ENCODE measurements at places on chromosomes 5 and 9.
A peak's percentile ranks its signal among the peaks of the same experiment; 100 is the strongest.

DNA sequence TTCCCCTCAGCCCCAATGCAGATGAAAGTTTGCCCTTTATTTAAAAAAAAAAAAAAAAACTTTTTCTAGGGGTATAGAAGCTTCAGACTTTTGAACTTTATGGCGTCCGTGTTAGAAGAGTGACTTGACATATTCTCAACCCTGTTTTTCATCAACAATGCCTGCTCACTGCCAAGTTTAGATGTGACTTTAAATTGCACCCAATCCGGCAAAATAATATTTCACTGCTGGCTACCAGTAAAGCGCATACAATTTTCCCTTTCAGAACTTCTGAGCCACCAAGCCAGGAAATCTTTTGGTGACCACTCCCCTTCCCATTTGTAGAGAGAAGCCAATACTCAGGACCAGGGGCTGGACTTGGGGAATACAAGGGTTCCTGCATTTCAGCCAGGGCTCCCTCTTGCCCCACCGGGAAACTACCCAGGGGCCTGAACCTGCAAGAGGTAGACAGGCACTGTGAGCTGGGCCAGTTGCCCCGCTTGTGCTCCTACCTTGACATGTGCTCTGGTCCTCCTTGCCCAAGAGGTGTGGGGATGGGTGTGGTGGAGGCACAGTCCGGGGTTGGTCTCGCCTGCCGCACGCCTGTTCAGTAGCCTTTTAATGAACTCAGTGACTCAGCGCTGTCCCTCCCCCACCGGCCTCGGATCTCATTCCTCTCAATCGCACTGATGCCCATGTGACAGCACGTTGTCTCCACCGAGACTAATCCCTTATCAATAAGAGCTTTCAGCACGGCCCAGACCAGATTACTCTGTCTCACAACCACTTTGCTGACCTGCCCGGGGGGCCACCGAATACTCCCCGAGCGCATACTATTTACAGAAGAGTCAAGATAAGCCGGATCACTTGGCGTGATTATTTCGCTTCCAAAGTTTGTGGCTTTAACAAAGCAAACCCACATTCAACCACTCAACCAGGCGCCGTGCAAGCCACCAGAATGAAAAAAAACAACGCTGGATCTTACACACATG lies 226.4 kb downstream of the DCP2 start:
- no peak for DNase-seq

DNA sequence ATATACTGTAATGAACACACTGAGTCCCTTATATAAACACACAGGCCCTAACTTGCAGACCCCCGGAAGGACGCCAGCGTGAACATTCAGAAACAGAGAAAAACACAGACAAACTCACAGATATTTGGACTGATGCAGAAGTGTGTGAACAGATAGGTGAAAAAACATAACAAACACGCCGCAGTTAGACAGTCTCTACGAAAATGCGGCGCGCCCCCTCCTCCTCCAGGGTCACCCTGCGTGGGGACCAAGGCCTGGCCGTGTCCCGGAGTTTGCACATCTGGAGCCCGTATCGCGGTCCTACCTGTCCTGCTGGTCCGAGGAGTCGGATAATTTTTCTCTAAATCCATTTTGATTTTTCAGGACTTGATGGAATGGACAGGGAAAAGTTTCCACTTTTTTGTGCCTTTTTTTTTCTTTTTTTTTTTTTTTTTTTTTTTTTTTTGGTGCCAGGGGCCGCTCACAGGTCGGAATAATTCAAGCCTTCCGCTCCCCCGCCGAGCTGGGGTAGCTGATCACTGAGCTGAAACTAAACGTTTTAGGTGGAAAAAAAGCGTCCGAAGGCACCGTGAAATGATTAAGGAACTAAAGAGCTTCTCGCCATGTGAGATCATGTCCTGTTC lies at the start of gene PAX5:
TSS of gene PAX5 (minus strand) at position 587 of the 623 bp plus-strand sequence. CDS start at position 350, 237 bp downstream.
- no peak for DNase-seq

- no peak for DNase-seq
These were observed 273.7 kb upstream of the DMRT1 start for GRCh38 chr9:567747-568305.

GRCh38 chr5:84131372-84131771 lies 253.3 kb downstream of the EDIL3 start:
- DNase-seq = no peak

- DNase-seq = no peak
These were observed 113.1 kb downstream of the KIAA1958 start for GRCh38 chr9:112599732-112600131.

DNA sequence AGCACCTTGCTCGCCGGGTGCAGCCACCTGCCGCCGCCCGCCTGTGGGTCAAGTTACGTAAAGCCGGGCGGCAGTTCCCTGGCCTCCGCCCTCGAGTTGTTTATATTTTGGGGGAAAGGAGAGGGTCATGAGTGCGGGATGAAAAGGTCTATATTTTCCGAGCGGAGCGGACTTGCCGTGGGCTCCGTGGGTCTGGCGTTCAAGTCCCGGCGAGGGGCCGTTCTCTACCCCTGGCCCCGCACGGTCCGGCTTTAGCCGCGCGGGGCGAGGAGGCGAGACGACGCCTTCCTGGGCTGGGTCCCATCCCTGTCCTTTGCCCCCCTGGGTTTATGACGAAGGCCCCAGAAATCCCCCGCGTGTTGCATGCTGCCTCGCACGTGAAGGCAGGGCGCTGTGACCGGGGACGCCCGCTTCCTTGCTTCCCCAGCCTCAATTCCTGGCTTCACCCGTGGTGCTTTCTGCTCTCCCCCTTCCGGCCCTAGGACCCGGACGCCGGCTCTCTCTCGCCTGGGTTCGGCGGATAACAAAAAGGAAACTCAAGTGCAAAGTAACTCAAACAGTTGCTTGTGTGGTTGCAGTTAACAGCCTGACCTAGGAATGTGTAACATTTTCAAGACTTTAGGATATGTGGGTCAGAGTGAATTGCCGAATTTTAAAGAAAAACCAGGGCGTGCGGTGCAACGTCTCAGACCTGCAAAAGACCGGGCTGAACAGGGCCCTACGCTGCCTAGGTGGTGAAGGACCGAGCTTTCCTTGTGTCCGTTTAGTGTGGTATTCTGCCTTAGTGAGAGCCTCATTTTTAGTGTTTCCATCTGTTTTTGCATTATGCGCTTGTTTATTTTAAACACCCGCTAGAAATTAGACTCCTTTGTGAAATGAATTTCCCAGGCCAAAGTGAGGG lies 810 bp downstream of the VPS13A start:
- DNase-seq = peak; percentile 41

GRCh38 chr9:127927201-127927987 lies 3.2 kb downstream of the PIP5KL1 start:
- peak; percentile 83 for DNase-seq

GRCh38 chr9:136848393-136849037 lies 694 bp upstream of the PHPT1 start:
- DNase-seq = peak; percentile 35

DNA sequence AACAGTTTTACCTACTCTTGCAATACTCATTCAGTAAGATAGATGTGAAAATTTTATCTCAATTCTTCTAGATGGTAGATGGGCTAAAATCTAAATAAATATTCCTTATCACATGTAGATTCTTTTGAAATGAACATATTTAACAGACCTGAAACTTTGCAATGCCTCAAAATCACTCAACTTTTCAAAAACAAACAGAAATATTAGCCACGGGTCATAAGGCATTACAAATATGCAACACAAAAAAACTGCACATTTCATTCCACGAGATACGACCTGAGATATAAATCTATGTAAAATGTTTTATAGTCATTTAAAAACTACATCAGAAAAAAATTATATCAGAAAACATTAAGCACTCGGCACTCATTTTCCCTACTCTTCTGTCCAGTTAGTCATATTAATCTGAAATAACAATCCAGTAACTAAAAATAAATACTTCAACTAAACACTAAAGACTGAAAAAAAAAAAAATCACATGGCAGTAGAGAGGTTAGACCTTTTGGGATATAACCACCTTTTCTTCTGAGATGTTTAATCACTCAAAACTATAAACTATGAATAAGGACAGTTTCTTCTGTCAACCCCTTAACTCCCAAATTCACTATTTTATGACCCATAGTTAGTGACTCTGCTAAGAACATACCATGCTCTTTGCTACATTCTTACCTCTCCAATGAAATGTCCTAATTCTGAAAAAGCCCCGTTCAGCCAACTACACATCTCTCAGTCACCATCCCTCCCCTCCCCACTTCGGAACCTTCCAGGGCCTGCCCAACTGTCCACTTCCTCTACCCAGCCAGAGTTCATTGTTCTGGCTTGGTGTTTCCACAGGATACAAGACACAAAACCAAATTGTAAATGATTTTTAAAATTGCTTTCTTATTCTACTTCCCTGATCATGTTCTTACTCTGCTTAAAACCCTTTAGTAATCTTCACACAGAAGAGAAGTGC lies 6.4 kb downstream of the HOMER1 start:
- DNase-seq = no peak

GRCh38 chr9:69194702-69195418 lies 20.8 kb downstream of the TJP2 start:
- no peak for DNase-seq

- no peak for DNase-seq
These were observed 403.0 kb downstream of the HINT1 start for GRCh38 chr5:130762031-130762430.

DNA sequence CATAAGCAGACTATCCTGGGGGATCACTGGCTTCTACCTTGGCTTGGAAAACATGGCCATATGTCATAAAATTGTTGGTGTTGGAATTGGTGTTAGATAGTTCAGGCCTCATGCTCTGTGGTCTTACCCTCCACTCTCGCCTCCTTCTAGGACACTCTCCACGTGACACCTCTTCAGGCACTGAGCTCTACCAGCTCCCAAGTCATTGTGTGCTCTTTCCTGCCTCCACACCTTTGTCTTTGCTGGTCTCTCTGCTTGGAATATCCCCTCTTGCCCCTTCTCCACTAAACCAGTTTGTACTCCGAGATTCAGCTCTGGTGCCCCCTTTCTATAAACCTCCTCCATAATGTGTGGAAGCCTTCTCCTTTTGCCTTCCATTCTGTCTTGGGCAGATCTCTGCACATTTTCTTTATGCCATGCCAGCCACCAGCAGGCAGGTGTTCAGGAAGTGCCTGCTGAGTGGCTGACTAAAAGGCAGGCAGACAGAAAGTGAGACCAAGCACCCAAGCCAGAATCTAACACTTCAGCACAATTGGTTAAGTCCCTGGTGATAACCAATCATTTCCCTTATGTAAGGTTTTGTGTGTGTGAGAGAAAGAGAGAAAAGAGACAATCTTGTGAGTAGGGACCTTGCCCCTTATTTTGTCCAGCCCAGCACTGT lies 37.7 kb downstream of the SAR1B start:
- DNase-seq = no peak

- no peak for DNase-seq
These were observed 80.6 kb upstream of the MEGF10 start for GRCh38 chr5:127210042-127210441.

DNA sequence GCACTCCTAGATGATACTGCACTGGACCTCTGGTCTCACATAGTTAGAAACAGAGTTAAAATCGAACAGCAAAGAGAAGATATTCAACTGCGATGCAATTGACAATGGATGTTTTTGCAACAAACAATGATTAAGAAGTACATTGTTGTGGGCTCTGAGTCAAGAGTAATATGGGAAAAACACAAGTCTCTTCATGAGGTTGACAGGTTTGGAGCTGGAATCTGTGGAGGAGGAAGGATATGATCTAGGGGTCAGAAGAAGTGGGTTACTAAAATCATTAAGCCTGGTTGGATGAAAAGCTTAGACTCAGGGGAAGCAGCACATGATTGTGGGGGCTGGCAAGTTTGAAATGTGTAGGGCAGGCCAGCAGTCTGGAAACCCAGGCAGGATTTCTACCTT lies 53.1 kb downstream of the PDCD1LG2 start:
- DNase-seq = no peak

- DNase-seq = no peak
These were observed 80.9 kb upstream of the CPEB4 start for GRCh38 chr5:173807181-173807655.

DNA sequence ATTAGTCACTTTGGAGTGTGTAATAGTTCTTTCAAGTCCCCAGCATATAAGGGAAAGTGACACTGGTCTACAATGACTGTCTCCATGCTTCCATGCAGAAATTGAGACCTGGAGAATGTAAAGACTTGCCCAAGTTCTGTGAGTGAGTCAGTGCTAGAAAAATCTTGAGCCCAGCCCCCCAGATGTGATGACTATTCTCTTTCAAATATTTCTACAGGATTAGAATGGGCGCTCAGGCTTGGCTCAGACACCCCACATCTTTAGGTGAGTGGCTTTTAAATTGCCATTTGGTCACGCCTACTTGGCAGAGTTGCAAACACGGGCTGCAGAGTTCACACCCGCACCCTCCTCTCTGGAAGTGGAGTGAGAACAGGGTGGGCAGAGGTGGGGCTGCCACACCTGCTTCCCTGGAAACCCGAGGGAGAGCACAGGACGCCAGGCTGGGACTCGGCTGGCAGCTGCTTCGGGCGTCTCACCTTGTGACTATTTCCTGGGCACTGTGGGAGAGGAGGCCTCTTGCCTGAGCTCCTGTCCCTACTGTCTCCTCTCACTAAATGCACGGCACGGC lies 37.6 kb downstream of the ROPN1L start:
- DNase-seq = no peak

GRCh38 chr9:83327323-83327722 lies 210.9 kb downstream of the FRMD3 start:
- DNase-seq = no peak

DNA sequence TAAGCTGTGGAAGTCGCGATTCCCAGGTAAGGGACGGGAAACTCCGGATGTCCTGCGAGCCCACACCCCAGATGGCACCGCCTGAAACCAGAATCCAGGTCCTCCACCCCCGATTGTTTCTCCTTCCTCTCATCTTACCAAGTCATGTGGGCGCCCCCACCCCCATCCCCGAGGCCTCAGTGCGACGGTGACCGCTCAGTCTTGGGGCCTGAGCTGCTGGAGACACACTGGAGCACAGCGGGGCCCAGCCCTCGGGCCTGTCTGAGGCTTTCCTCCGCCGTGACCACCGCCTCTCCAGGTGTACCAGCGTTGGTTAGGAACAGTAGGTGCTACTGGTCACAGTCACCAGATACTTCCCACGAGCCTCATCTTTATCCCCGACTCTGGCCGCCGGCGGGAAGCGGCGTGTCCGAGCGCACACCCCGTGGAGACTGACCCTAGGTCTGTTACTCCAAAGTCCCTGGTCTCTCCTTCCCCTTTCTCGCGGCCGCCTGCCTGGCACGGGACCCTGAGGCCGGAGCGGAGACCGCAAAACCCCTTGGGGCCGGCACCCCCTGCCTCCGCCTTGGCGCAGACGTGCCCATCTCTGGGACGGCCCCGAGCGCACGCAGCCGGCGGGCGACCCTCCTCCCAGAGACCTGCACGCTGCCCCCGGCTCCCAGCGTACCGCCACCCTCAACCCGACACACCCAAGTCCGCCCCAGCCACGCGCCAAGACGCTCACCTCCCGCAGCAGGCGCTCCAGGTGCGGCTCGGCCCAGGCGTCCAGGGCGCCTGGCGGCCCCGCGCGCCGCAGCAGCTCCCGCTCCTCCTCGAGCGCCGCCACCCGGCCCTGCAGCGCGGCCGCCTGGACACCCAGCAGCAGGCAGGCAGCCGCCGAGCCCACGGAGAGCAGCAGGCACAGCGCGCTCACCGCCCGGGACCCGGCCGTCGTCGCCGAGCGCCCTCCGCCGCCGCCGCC lies 733 bp downstream of the COL23A1 start:
- DNase-seq = no peak

GRCh38 chr9:981491-981898 lies 5.0 kb downstream of the DMRT3 start:
- DNase-seq = no peak

GRCh38 chr9:126009047-126009446 lies 261.9 kb downstream of the PBX3 start:
- DNase-seq = no peak
